Choroid plexus epithelial cell (primary cell): ENCODE measurements at places on chromosomes 7 and 10.

- no peak for DNase-seq
Measured at GRCh38 chr7:22108151-22108845, 162.6 kb upstream of the CDCA7L start.

- no peak for DNase-seq
Measured at GRCh38 chr7:5696346-5697110, 84.9 kb downstream of the RNF216 start.

DNA sequence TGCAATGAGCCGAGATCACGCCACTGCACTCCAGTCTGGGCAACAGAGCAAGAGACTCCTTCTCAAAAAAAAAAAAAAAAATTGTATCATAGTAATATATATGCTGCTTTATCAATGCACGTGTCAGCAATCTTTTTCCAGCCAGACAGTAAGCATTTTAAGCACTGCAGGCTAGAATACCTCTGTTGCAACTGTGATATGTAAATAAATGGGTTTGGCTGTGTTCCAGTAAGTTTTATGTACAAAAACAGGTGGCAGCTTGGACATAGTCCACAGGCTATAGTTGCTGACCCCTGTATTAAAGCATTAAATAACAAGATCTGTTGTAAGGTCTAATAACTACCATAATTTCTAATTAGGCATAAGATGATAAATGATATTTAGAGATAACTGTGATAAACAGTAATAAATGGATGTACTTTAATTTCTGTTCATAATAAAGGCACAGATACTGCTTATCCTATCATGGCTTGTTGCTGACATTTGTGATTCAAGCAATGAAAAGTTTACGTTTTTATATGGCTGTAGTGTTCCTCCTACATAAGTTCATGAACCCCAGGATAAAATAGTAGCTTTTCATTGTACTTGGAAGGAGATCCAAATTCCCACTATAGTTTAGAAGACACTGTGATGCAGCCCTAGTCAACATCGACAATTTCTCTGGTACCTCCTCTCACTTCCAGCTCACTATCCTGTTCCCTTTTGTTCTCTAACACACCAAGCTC lies 161.4 kb downstream of the ELMO1 start:
- peak; percentile 1 for DNase-seq

- no peak for DNase-seq
Measured at GRCh38 chr7:2706685-2707126, 18.7 kb downstream of the AMZ1 start.

DNA sequence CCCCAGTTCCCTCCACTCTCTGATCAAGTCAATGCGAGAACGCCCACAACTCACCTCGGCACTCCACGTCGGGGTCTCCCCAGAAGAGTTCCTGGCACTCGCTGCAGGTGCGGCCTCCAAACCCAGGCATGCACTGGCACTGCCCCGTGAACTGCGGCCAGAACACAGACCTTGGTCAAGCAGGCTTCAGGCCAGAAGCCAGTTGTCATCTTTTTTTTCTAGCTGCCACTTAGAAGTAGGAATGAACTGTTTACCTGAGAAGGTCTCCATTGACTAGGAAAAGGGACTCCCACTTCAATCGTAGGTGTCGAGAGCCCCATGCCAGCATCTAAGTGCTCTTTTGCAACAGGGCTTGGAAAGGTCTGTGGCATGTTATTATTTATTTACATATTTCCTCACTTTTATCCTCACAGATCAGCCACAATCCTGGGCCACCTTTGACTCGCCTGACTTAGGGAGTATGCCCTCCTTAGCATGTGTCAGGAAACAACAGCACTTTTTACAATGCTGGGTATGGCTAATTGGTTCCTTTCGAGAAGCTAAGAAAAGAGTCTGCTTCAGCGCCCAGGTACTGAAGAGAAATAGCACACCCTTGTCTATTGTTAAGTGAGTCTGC lies 51.7 kb downstream of the LAMB1 start:
- DNase-seq = no peak

- DNase-seq = no peak
Measured at GRCh38 chr7:20200361-20200760, 16.8 kb downstream of the MACC1 start.

GRCh38 chr7:21076574-21076973 lies 289.9 kb upstream of the SP8 start:
- no peak for DNase-seq

- DNase-seq = peak; percentile 22
Measured at GRCh38 chr10:73247509-73248258, 629 bp upstream of the DNAJC9 start.

DNA sequence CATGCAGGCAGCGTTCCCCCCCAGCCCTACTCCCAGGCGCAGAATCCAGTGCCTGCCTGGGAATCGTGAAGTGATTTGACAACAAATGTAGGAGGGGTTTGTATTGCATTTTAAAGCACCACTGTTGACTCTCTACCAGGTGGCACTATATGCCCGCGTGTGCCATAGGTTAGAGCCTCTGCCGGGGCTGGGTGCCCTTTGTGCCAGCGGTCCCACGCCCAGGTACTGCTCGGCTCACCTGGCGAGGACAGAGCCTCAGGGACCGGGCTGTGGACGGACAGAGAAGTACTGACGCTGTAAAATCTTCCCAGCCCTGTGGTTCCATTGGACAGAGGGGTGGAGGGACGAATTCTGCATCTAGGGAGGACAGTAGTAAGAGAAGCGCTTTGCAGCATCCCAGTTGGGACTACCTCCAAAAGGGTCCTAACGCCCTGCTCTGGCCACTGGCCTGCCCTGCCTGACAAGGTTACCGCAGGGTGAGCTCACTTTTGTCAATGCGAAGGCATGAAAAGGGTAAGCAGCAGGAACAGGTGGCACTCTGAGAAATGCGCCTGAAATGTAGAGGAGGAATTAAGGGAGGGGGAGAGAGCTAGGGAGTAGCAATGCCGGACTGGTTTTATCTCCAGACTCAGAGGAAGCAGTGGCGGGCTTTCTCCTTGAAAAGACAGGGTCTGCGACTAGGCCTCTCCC lies 788 bp upstream of the CACNA2D1 start:
- no peak for DNase-seq

GRCh38 chr10:127148066-127148932 lies 48.1 kb downstream of the INSYN2A start:
- DNase-seq = peak; percentile 81

DNA sequence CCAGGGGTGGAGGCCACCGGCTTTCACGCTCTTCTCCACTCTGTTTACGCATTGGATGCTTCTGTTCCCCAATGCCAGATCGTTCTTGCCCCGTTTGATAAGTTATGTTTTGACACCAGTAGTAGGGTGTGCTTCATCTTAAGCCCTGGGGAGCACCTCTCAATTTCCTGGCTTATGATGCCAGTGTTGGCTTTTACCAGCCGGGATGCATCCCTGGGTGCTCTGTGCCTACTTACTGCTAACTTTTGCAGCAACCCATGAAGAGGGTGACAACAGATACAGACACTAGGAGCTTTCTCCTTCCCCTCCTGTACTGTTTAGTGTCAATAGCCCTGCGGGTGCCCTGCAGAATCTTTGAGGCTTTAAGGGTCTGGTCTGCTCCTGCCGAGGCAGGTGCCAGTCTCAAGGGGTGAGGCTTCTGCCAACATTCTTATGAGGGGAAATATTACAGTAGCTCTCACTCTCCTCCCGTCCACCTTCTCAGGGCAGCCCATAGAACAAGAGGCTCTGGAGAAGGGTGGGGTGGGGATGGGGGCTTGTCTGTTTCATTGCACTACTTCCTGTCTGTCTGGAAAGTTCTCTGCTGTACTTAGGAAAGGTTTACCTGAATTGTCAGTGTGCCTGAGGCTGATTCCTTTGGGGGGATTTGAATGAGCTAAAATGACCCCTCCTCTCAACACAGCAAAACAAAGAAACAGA lies 23.3 kb downstream of the ADCY1 start:
- DNase-seq = no peak

DNA sequence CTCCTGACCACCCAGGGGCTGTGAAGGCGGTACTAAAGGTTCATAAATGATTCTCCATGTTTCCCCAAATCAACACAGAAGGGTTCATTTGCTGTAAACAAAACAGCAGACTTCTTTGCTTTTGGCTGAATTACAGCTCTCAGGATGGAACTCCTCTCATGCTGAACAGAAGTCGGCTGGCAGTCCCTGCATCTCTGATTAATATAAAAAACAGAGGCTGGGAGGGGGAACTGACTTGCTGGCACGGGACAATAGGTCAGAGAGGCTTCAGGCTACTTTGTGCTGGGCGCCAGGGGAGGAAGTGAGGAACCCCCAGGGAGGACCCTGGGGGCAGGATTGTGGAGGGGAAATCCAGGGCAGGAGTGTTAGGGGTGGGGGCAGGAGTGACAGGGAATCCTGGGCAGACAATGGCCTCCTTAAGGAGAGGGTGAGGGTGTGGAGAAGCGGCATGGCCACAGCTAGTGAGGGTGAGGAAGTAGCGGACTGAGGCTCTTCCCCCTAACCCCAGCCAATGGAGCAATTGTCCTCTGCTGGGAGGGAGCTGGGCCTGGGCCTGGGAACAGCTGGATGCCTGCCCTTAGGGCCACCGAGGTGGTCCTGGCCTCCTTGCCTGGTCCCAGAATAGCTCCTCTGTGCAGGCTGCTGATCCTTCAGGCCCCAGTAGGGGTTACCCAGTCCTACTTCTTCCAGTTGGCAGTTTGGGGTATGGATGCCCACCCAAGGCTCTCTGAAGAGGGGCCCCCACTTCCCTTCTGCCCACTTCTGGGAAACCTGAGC lies 9.2 kb upstream of the SFRP5 start:
- DNase-seq = peak; percentile 13

DNA sequence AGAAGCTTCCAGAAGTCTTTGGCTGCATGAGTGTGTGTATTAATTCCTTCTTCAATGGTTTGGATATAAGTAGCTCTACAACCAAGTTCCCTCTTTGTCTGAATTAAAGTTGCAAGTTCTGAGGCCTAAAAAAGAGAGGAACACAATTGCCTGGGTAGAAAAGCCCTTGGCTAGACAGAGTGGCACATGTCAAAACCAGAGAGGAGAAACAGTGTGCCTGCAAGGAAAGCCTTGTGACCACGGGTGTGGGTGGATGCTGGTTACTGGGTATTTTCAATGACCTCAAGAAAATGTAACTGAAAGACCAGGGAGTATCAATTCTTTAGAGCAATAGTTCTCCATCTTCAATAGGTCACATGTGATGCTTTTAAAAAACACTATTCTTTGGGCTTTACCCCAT lies 148.3 kb downstream of the SVIL start:
- no peak for DNase-seq

DNA sequence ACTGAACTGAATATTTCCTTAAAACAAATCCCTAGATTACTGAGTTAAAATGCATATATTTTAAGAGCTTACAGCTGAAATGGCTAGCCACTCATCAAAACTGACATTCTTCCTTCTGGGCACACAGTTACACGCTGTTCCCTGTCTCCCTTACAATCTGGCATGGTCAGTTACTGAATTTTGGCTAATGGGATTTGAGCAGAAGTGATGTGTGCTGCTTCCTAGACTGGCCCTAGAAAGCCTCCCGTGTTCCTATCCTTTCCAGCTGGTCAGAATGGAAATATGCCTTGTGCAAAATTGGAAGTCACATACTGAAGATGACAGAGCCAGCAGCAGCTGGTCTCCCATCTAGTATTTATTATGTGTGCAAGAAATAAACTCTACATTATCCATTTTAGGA lies 128.7 kb upstream of the NAMPT start:
- DNase-seq = no peak

DNA sequence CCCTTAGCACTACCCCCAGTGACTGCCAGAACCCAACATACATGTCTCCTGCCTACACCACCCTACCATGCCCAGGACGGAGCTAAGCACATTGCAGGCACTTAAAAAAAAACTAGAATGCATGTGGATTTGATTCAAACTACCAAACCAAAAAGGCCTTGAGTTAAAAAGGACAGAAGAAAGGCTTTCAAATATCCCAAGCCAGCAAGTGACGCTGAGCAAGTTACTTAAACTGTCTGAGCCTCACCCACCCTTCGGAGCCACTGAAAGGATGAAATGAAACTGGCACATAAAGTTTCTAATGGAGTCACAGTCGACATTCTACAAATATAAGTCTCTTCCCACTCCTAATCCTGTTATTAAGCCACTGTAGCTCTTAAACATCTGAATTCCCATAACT lies 1.8 kb downstream of the CPXM2 start:
- no peak for DNase-seq

DNA sequence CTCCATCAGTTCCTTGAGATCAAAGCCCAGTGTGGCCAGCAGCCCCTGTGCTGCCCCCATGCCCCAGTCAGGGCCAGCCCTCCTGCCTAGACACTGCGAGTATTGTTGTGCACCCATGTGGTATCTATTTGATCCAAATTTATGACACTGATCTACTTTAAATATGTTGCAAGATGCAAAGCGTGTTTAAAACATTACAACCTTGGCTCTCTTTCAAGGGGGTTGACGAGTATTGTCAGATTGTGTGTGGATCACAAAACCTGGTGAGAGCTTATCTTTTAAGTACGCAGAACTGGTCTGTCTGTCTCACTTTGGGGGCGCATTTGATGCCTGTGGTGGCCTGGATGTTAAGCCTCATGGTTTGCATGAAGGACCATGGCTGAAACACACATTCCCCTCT lies 108.9 kb downstream of the COL13A1 start:
- no peak for DNase-seq

GRCh38 chr7:30931929-30932540 lies 20.4 kb downstream of the AQP1 start:
- no peak for DNase-seq

- DNase-seq = no peak
Measured at GRCh38 chr7:81688622-81689411, 81.0 kb downstream of the HGF start.

- no peak for DNase-seq
Measured at GRCh38 chr7:69465262-69465661, 133.0 kb upstream of the AUTS2 start.

DNA sequence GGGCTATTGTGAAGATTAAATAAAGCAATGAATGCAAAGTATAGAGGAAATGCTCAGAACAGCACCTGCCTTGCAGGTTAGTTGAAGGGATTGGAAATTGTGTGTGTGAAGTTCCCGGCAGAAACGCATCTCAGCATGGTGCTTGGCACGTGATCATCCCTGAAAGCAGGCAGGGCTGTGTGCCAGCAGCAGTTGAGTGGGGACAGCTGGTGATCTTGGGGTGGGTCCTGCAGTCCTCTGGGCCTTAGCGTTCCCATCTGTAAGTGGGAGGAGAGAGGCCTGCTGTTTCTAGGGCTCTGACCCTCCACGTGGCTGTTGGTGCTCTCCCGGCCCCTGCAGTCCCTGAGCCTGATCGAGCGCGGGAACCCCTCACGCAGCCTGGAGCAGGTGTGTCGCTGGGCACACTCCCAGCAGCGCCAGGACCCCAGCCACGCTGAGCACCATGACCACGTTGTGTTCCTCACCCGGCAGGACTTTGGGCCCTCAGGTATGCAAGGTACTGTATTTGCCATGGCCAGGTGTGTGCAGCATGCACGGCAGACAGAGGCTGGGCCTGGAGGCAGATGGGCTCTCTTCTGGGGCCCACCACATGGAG lies 55.3 kb downstream of the TBATA start:
- DNase-seq = peak; percentile 54

GRCh38 chr10:33967606-33968120 lies 633.2 kb upstream of the NRP1 start:
- DNase-seq = no peak
